ENCODE measurements at places on chromosomes 4 and X. TPM values are rescaled to one million over a fixed set of nuclear protein-coding genes. Genes with fewer than 3 reads are reported as not detected.

DNA sequence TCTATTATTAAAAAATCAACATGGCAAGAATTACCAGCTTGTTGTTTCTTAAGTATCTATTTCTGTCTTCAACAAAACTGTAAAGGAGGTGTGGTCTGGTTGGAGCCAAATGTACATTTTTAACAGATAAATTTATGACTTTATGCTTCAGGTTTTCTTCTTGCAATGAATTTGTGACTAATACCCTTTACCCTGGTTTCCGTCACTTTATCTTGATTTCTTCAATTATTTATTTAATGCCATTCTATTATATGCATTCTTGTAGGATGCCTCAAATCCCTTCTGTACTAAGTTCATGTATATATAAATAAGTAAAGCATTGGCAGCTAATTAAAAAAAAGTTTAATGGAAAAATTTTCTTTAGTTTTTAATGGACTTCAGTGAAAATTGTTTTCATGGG is 41.5 kb upstream of the ANXA3 start:
- DNase-seq: no peak

XPNPEP2 gene
- not detected for total RNA-seq

- no peak for DNase-seq
Observed at GRCh38 chr4:1403591-1404572, 2.4 kb downstream of the NKX1-1 start.

- no peak for DNase-seq
Observed at GRCh38 chrX:56968980-56969379, 26.4 kb downstream of the SPIN3 start.

- DNase-seq: no peak
Observed at GRCh38 chr4:9792381-9792780, 10.9 kb downstream of the DRD5 start.

NDNF gene
- not detected for total RNA-seq

- DNase-seq: no peak
Observed at GRCh38 chrX:154132366-154132765, 11.7 kb upstream of the OPN1LW start.

GRCh38 chr4:112085156-112086035 is 59.9 kb upstream of the FAM241A start:
- DNase-seq: no peak

XAGE5 gene
- not detected for total RNA-seq

- peak; percentile 16 for DNase-seq
Observed at GRCh38 chr4:142558851-142559250, 287.2 kb downstream of the INPP4B start.

DNA sequence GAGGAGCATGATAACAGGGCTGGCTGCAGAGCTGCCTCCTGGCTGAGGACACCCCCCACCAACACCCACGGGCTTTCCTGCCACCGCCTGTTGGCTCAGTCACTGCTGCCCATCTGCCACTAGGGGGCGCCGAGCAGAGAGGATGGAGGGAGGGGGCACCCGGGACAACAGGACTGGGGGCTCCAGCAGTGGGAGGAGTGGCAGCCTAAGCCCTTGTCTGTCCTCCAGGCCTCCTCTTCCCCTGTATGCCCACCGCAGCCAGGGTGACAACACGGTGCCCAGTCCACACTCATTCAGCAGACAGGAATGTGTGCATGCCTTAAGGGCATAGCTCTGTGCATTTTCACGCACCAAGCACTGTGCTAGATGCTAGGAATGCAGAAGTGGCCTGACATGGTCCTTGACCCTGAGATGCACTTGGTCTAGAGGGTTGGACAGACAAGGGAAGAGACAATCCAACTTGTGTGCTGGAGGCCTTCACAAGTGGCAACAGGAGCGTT is 149.9 kb downstream of the AMMECR1 start:
- no peak for DNase-seq

GRCh38 chr4:189656641-189657040 is 284.0 kb upstream of the FRG1 start:
- DNase-seq: no peak

- no peak for DNase-seq
Observed at GRCh38 chr4:2354118-2354517, 64.3 kb downstream of the ZFYVE28 start.

DNA sequence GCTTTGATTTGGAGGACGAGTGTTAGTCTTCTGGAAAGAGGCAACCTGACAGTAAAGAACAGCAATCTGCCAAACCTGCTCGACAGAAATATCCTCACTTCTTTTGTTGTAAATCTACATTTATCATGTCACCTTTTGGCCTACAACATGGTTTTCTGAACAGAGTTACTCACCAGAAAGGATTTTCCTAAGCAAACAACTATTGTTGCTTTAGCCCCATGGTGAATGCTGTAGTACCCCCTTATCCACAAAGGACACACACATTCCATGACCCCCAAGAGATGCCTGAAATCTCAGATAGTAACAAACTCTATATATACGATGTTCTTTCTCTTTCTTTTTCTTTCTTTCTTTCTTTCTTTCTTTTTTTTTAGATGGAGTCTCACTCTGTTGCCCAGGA is 42.7 kb downstream of the TMEM150C start:
- no peak for DNase-seq

ZFP42 gene
- not detected for total RNA-seq

PPARGC1A gene
- total RNA-seq: 4.8 TPM

- no peak for DNase-seq
Observed at GRCh38 chr4:121978172-121978516, 26.3 kb upstream of the TRPC3 start.

GRCh38 chrX:96181605-96182004 is 503.0 kb upstream of the DIAPH2 start:
- no peak for DNase-seq

GRCh38 chr4:81343536-81343935 is 128.2 kb downstream of the RASGEF1B start:
- DNase-seq: no peak

DNA sequence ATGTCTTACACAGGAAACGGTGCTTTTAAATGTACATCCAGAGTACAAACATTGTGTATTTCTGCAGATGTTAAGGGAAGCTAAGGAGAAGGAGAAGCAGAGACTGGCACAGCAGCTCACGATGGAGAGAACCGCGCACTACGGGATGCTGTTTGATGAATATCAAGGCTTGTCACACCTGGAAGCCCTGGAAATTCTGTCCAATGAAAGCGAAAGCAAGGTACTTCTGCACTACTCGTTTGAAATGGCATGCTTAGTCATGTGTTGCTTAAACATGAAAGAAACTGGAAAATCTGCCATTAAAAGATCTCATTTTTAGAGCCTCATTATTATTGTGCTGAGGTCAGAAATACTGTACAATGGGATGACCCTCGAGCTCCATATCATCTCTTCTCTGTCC is 47.2 kb downstream of the FAM114A1 start:
- no peak for DNase-seq
